GM04503 (cell line): ENCODE measurements at places on chromosomes 2 and 18.

- DNase-seq, result no peak
These were observed 87.4 kb upstream of the ITGB6 start for GRCh38 chr2:160287476-160287875.

DNA sequence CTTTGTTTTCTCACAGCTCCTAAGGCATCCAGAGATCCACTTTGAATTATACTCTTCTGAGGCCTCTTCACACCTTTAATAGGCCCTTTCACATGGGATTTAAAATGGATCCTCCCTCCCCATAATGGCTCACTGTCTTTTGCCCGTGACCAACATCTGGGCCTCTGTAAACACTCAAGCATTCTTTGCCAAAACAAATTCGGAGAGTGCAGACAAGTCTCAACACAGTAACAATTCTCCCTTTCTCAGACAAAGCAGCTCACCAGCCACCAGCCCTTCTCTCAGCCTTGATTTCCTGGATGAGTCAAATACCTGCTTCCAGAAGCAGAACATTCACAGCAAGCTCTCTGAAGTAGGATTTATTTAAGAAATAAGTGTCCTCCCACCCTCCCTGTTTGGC, 14.0 kb upstream of the IMP4 start:
- no peak for DNase-seq

DNA sequence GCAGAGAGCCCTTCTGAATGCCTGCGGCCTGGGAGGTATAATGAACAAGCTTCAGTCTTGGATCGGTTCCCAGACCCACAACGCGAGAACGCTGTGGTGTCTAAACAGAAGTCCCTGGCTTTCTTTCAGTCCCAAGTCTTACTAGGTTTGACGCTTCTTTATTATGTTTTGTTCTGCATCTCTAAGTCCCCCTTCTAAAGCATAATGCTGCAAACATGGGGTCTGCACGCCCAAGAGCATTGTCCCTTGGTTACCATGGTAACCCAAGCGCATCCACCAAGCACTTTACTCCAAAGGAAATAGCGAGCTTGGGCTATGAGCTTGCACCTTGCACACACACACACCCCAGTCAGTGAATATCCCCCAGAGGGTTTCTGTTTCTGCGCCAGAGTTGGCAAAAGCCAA, 193.7 kb downstream of the INO80D start:
- no peak for DNase-seq

- DNase-seq, result no peak
These were observed 111.0 kb upstream of the ODC1 start for GRCh38 chr2:10559101-10559500.

DNA sequence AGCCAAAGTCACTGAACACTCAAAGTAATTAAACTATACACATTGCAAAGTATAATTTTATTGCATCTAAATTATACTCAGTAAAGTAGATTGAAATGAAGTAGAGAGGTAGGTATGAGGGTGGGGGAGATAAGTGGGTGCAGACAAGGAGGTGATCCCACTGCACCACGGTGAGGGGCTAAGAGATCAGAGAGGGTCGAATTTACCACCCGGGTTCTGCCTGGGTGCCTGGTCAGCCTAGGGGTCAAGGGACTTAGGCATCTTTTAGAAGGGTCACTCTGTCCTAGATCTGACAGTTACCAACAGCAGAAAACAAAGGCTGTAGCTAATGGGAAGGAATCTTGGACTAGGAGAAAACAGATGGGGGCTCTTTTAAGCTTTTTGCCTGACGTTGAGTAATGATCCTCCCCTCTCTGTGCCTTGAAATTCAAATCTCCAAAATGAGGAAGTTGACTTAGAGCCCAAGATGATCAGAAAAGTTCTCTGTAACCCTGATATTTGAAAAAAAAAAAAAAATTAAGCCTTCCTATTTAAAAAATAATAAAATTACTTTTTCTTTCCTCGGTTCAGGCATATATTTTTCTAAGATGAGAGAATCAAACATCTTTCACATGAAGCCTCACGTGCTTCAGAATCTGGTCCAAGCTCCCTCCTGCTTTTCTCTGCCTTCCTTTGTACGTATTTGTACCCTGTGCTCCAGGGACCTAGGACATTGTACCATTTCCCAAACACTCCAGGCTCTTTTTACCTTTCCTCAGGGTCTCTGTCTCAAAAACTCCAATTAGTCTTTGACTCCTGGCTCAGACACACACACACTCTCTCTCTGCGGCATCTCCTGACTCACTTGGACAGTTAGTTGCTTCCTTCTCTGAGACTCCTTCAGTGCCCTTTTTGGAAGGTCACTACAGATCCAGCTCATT, 353.9 kb downstream of the CYRIA start:
- no peak for DNase-seq

GRCh38 chr2:108605947-108606346, 71.7 kb downstream of the LIMS1 start:
- DNase-seq, result no peak

DNA sequence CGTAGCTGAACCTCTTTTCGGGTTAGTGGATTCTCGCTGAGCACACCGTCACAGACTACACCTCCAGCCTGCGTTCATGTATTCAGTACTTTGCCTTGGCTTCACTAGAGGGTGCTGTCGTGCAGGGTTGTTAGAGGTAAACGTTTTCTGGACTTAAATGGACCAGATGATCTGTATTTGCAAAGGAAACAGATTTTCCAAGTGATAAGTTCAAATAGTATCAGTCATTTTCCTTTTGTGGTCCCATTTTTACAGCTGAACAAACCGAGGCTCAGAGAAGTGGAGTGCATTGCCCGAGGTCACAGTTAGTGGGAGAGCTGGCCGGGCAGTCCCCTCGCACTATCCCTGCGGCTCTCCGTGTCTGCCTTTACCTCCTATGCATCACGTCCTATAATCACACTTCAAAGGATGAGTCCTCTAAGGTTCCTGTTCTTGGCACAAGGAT, 125.9 kb downstream of the MAP4K4 start:
- no peak for DNase-seq
